NCI-H526 (cell line): ENCODE measurements at places on chromosomes 3 and 15.

GRCh38 chr15:93965304-93965908 lies 266.0 kb upstream of the MCTP2 start:
- no peak for DNase-seq

DNA sequence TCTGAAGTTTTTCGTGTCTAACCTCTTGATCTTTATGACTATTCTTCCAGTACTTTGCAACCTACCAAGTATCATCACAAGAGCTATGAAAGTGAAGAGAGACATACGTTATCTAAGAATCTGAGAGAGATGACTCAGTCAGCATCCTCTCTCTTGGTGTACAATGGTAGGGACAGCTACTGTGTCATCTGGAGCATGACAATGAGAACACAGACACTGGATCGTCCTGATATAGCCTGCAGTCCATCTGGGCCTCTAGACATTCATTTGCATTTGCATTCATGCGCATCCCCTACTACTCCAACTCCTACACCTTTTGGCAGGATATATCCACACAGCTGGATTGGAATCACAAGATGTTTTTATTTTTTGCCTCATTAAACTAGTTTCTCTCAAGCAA lies 115.2 kb downstream of the PEX5L start:
- DNase-seq = peak; percentile 61

DNA sequence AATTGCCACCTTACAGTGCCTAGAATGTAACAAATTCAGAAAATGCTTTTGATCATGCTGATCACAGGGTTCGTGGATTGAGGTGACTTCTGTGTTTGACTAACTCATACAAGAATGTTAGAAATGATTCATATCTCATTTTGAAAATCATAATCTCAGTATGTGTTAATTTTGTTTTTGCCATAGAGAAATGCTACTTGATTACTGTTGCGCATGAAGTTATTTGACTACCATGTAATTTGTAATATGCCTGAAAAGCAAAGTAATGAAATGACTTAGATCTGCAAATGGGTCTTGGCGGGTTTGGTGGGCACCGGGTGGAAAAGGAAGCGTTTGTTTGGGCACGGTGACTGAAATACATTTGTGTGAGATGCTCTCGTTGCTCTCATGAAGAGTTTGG lies 173.6 kb upstream of the BHLHE40 start:
- no peak for DNase-seq

GRCh38 chr3:23885210-23885609 lies 31.6 kb downstream of the NKIRAS1 start:
- no peak for DNase-seq

- no peak for DNase-seq
Observed at GRCh38 chr15:99399061-99399460, 147.8 kb downstream of the LRRC28 start.

GRCh38 chr3:122316368-122316767 lies 8.7 kb upstream of the CSTA start:
- no peak for DNase-seq

GRCh38 chr15:72887376-72887775 lies 103.8 kb upstream of the ADPGK start:
- no peak for DNase-seq

- DNase-seq = no peak
Observed at GRCh38 chr15:90189781-90190467, 11.2 kb upstream of the SEMA4B start.
